H1 (cell line): ENCODE measurements at places on chromosomes 13 and 19. TPM values are rescaled to one million over a fixed set of nuclear protein-coding genes. Genes with fewer than 3 reads are reported as not detected.

GRCh38 chr13:99383511-99383921 is 76.3 kb upstream of the GPR183 start:
- H3K27me3 ChIP-seq, result no peaks in the 10 kb centered on the region
- H3K36me3 ChIP-seq, result no peaks in the 10 kb centered on the region
- H3K4me1 ChIP-seq, result peaks cover 16% of the 10 kb centered on the region
- 0 out of 2 replicates have a peak overlapping the region, but pooled peaks have one; percentile 2 for H3K27ac ChIP-seq
- H3K4me3 ChIP-seq, result no peak overlapping the region

GRCh38 chr13:48380581-48380980 is 32.3 kb downstream of the LPAR6 start:
- H3K4me3 ChIP-seq, result no peak overlapping the region
- no peak overlapping the region for H3K27ac ChIP-seq
- H3K4me1 ChIP-seq, result no peaks in the 10 kb centered on the region

The PROZ gene
- not detected in 2 replicates for total RNA-seq

GRCh38 chr13:19161308-19161707 is 20.3 kb downstream of the TUBA3C start:
- no peaks in the 10 kb centered on the region for H3K36me3 ChIP-seq
- DNase-seq, result no peak
- no peak overlapping the region for H3K4me3 ChIP-seq
- no peaks in the 10 kb centered on the region for H3K27me3 ChIP-seq
- no peaks in the 10 kb centered on the region for H3K4me1 ChIP-seq

GRCh38 chr19:43552198-43552450 is 19.1 kb downstream of the ZNF575 start:
- H3K27me3 ChIP-seq, result no peaks in the 10 kb centered on the region
- no peak for DNase-seq
- H3K4me1 ChIP-seq, result 0 out of 2 replicates have a peak, but pooled peaks cover 2% of the 10 kb centered on the region
- H3K36me3 ChIP-seq, result peaks cover 12% of the 10 kb centered on the region; the same call in 1 of the 2 replicates
- H3K4me3 ChIP-seq, result no peak overlapping the region

The RFXAP gene
- 11.5 and 13.5 TPM in 2 replicates for total RNA-seq

- 0 out of 2 replicates have a peak, but pooled peaks cover 6% of the 10 kb centered on the region for H3K36me3 ChIP-seq
- H3K27me3 ChIP-seq, result no peaks in the 10 kb centered on the region
- peak; percentile 99 for DNase-seq
- peak within 1 kb of the TSS; percentile 85 for H3K4me3 ChIP-seq
- H3K27ac ChIP-seq, result peak within 1 kb of the TSS; percentile 98
Measured at GRCh38 chr19:58572818-58573657, at the start of gene MZF1. TSS of gene MZF1 (minus strand) at chr19:58573335. CDS start at chr19:58571389, 1,946 bp downstream.

GRCh38 chr19:3725640-3726310 is 17.6 kb downstream of the TJP3 start:
- H3K4me1 ChIP-seq, result peaks cover 10% of the 10 kb centered on the region
- no peak overlapping the region; the same call in 1 of the 2 replicates for H3K4me3 ChIP-seq
- H3K27me3 ChIP-seq, result peaks cover 3% of the 10 kb centered on the region; the same call in 1 of the 2 replicates
- H3K36me3 ChIP-seq, result no peaks in the 10 kb centered on the region
- H3K27ac ChIP-seq, result no peak overlapping the region

- peaks cover 21% of the 10 kb centered on the region for H3K4me1 ChIP-seq
- no peak for DNase-seq
- H3K36me3 ChIP-seq, result no peaks in the 10 kb centered on the region; the same call in 1 of the 2 replicates
- no peak overlapping the region for H3K27ac ChIP-seq
Measured at GRCh38 chr19:17303940-17304267, 679 bp upstream of the ABHD8 start.

DNA sequence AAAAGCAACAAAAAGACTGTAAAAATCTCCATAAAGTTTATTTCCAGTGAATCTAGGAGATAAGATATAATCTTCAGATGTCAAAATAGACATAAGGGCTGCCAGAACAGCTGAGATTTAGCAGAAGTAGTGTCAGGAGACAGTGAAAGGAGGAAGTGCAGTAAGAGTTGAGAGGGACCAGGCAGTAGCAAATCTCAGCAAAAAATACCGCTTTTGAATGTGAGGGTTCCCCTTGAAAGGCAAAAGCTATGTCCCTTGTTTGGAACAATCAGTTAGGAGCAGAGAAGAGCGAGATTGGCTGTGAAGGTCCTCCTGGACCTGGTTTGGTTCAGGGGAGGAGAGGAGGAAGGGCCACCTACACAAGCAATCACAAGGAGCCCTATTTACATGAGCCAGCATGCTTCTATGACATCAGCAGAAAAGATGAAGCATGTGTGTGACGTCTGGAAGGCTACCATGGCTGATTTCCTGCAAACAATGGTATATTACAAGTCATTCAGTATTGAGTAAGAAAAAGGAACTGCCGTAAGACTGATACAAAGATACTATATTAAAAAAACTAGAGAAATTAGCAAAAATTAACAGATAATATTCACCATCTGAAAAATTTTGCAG is 98.9 kb upstream of the SIAH3 start:
- H3K27me3 ChIP-seq, result no peaks in the 10 kb centered on the region
- H3K36me3 ChIP-seq, result no peaks in the 10 kb centered on the region
- H3K27ac ChIP-seq, result no peak overlapping the region
- no peak for DNase-seq

GRCh38 chr19:54335164-54335563 is 3.8 kb downstream of the LILRA4 start:
- no peaks in the 10 kb centered on the region for H3K27me3 ChIP-seq
- H3K36me3 ChIP-seq, result no peaks in the 10 kb centered on the region
- no peaks in the 10 kb centered on the region for H3K4me1 ChIP-seq
- DNase-seq, result no peak
- H3K4me3 ChIP-seq, result no peak overlapping the region
- no peak overlapping the region for H3K27ac ChIP-seq

- H3K27me3 ChIP-seq, result no peaks in the 10 kb centered on the region
Measured at GRCh38 chr19:41302624-41303351, 7.2 kb upstream of the CCDC97 start.

DNA sequence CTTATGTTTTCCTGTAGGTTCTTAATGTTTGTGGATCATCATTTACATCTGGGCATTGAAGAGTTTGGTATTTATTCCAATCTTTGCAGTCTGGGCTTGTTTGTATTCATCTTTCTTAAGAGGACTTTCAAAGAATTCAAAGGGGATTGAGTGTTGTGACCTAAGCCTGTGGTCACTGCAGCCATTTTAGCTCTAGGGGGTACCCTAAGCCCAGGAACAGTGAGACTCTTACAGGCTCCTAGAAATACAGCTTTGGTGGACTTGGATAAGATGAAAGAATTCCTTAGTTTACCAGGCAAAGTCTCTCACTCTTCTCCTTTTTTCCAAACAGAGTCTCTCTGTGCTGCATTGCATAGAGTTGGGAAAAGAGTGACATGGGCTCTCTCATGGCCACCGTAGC is 2539.0 kb upstream of the PCDH20 start:
- no peak overlapping the region for H3K4me3 ChIP-seq
- H3K27ac ChIP-seq, result no peak overlapping the region
- no peaks in the 10 kb centered on the region for H3K27me3 ChIP-seq
- DNase-seq, result no peak
- no peaks in the 10 kb centered on the region for H3K4me1 ChIP-seq

DNA sequence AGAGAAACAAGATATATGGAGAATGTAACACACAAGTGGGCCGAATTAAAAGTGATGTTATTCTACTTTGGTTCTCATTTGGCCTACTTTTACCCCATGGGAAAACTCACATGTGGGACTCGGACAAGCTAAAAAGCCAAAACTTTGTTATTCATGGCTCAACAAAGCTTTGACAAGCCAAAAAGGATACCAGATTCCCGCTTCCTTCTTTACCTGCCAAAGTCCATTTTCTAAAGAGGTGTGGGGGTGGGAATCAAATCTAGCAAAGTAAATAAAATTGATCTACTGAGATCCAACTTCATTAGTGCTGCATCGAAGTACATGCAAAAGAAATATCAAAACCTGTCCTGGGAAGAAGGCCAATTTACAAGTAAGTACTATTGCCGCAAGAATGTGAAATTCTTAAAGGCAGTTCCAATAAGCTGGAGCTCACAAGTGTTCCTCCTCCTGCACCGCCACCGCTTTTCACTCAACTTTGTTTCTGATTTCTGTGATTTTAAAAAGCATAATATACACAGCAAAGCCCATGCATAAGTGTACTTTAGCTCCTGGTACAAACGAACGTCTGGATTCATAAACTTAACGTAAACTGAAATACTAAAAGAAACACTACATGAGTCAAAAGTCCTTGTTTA is 1.1 kb downstream of the LNX2 start:
- peak overlapping the region; percentile 79 for H3K4me3 ChIP-seq
- H3K27ac ChIP-seq, result no peak overlapping the region
- no peaks in the 10 kb centered on the region for H3K27me3 ChIP-seq
- peaks cover 3% of the 10 kb centered on the region for H3K4me1 ChIP-seq
- no peak for DNase-seq

- H3K4me1 ChIP-seq, result peaks cover 17% of the 10 kb centered on the region
- no peak overlapping the region for H3K27ac ChIP-seq
- no peaks in the 10 kb centered on the region for H3K27me3 ChIP-seq
- H3K36me3 ChIP-seq, result peaks cover 74% of the 10 kb centered on the region
- H3K4me3 ChIP-seq, result no peak overlapping the region
Measured at GRCh38 chr19:804419-805165, 7.3 kb downstream of the PTBP1 start.

- H3K4me1 ChIP-seq, result 0 out of 2 replicates have a peak, but pooled peaks cover 3% of the 10 kb centered on the region
- H3K36me3 ChIP-seq, result no peaks in the 10 kb centered on the region
- no peak for DNase-seq
- peaks cover 4% of the 10 kb centered on the region; the same call in 1 of the 2 replicates for H3K27me3 ChIP-seq
Measured at GRCh38 chr19:2616741-2617392, 85.6 kb downstream of the GNG7 start.

DNA sequence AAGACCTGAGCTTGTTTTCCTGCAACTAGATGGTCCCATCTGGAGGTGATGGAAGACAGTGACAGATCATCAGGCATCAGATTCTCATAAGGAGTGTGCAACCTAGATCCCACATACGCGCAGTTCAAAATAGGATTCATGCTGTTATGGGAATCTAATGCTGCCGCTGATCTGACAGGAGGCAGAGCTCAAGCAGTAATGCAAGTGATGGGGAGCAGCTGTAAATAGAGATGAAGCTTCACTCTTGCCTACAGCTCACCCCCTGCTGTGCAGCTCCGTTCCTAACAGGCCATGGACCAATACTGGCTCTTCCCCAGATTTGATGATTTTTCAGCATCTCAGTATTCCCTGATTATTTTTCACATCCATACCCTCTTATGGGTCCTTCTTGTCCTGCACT is 208.4 kb upstream of the RXFP2 start:
- no peaks in the 10 kb centered on the region for H3K4me1 ChIP-seq
- no peaks in the 10 kb centered on the region for H3K36me3 ChIP-seq
- no peak overlapping the region for H3K4me3 ChIP-seq
- no peak overlapping the region for H3K27ac ChIP-seq
- H3K27me3 ChIP-seq, result no peaks in the 10 kb centered on the region

The DBP gene
- 8.3 and 9.9 TPM in 2 replicates for total RNA-seq

The ZNF888 gene
- total RNA-seq, result 8.6 and 8.7 TPM in 2 replicates

DNA sequence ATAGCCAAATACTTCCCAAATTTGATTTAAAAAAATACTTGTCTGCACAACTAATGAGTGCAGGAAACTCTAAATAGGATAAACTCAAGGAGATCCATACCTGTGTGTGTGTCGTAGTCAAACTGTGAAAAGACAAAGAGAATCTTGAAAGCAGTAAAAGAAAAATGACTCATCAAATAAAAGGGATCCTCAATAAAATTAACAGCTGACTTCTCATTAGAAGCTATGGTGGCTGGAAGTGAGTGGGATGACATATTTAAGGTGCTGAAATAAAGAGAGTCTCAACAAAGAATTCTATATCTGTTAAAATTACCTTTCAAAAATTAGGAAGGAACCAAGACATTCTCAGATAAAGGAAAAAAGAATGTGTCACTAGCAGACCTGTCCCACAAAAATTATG is 13.7 kb downstream of the RNASEH2B start:
- H3K27me3 ChIP-seq, result no peaks in the 10 kb centered on the region
- no peak overlapping the region for H3K4me3 ChIP-seq
- no peak overlapping the region for H3K27ac ChIP-seq
- no peaks in the 10 kb centered on the region for H3K4me1 ChIP-seq

DNA sequence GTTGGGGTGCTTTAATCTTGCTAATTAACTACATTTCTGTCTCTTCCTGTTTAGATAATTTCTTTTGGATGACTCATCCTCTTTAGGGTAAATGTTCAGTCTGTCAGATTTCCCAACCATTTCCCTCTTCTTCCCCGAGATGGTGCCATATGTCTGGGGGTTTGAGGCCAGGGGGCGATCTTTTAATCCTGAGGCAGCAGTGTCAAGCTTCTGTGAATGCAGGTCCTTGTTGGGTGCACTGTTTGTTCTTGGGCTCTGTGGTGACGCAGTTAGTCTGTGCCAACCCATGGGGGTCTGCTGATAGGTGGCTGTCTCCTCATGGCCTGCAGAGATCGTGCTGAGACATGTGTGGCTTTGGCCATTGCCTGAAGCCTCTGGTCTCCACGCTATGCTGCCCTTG is 420.4 kb downstream of the NDFIP2 start:
- no peaks in the 10 kb centered on the region for H3K27me3 ChIP-seq
- no peak overlapping the region for H3K4me3 ChIP-seq
- DNase-seq, result no peak
- H3K27ac ChIP-seq, result no peak overlapping the region
- H3K4me1 ChIP-seq, result no peaks in the 10 kb centered on the region

The CDC34 gene
- total RNA-seq, result 129 and 133 TPM in 2 replicates

GRCh38 chr19:3494051-3494450 is 6.4 kb downstream of the DOHH start:
- H3K4me1 ChIP-seq, result no peaks in the 10 kb centered on the region
- peaks cover 21% of the 10 kb centered on the region for H3K36me3 ChIP-seq
- H3K4me3 ChIP-seq, result no peak overlapping the region
- H3K27me3 ChIP-seq, result no peaks in the 10 kb centered on the region
- peak; percentile 88 for DNase-seq

The IGFL1 gene
- total RNA-seq, result not detected in 2 replicates

- H3K27ac ChIP-seq, result no peak overlapping the region
- H3K4me1 ChIP-seq, result no peaks in the 10 kb centered on the region
- no peaks in the 10 kb centered on the region for H3K27me3 ChIP-seq
Measured at GRCh38 chr19:53034948-53035675, 9.4 kb upstream of the ERVV-2 start.

DNA sequence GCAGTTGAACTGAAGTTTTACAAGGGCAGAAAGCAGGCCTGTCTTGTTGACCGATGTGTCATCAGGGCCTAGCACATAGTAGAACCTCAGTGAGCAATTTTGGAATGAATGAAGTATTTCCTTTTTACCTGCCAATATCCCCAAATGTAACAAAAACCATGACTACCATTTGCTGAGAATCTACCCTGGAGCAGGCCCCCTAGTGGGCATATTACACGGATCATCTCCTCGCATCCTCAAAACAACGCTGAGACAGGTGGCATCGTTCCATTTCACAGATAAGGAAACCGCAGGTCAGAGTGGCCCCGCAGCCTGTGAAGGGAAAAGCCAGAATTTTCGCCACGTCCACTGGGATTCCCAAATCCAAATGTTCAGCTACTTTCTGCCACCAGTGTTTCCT is 77.9 kb downstream of the CACNA1A start:
- no peaks in the 10 kb centered on the region for H3K36me3 ChIP-seq
- H3K4me3 ChIP-seq, result no peak overlapping the region
- H3K27me3 ChIP-seq, result no peaks in the 10 kb centered on the region
- DNase-seq, result peak; percentile 54
- no peaks in the 10 kb centered on the region for H3K4me1 ChIP-seq

DNA sequence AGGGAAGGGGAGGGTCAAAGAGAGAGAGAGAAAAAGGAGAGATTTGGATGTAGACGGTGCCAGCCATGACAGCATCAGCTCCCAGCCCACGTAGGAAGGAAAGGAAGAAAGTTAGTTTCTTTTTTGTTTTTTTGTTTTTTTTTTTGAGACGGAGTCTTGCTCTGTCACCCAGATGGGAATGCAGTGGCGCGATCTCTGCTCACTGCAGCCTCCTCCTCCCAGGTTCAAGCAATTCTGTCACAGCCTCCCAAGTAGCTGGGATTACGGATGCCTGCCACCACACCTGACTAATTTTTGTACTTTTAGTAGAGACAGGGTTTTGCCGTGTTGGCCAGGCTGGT is 27.6 kb downstream of the ELL start:
- H3K27ac ChIP-seq, result no peak overlapping the region
- no peaks in the 10 kb centered on the region for H3K27me3 ChIP-seq
- no peak overlapping the region for H3K4me3 ChIP-seq
- no peaks in the 10 kb centered on the region for H3K36me3 ChIP-seq
